ENCODE measurements at places on chromosomes 1 and 21.

GRCh38 chr1:32892368-32893197, 6.3 kb downstream of the HPCA start:
- no peak for DNase-seq

GRCh38 chr1:229141271-229141670, 129.6 kb upstream of the RAB4A start:
- DNase-seq, result no peak

DNA sequence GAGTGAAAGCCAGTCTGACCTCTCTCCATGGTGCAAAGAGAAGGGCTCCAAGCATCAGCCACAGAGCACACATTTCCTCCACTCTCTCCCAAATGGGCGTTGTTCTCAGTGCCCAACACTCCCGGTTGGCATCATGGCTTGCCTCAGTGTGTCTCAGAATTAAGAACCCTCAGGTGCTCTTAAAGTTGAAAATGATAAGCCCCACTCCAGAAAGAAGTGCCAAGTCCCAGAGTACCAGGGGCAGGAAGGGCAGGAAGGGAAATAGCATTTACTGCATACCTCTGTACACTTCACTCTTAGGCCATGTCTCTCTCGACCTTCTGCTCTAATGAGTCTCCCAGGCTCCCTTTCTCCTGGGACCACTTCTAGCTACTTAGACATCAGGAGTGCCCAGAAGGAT, 15.2 kb upstream of the ARHGEF2 start:
- DNase-seq, result no peak

GRCh38 chr21:20998886-20999285, 677 bp downstream of the NCAM2 start:
- no peak for DNase-seq

DNA sequence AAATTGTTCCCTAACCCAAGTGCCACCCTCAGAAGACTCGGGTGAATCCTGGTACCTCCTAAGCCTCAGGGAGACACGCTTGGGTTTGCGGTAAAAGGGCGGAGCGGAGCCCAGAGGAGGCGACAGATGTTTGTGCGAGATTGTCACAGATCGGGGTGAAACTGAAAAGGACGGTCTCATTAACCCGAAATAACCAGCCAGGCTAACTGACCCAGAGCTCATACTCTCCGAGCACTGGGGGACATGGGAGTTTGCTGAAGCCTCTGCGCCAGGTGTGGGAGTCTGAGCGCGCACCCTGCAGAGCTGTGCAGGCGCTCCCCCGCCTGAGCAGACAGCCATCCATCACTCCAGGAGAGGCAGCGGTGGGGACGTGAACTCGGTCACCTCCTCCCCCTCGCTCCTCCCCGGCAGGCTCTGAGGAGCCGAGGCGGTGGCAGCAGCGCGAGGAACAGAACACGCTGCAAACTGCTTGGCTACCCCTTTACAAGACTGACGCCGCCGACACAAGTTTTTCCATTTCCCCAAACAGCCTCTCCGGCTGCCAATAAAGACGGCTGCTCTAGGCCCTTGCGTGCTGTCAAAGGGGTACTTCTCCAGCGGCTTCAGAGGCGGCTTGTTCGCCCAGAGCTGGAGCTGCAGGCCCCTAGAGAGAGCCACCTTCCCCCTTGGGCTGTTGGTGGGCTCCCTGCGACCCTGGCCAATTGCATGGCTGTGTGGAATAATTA, 43.5 kb downstream of the RRAGC start:
- DNase-seq, result no peak
